Motor neuron (in vitro differentiated cells): ENCODE measurements at places on chromosomes 3 and 15.

GRCh38 chr3:64104006-64104405, 80.7 kb upstream of the PSMD6 start:
- ATAC-seq: no peak

DNA sequence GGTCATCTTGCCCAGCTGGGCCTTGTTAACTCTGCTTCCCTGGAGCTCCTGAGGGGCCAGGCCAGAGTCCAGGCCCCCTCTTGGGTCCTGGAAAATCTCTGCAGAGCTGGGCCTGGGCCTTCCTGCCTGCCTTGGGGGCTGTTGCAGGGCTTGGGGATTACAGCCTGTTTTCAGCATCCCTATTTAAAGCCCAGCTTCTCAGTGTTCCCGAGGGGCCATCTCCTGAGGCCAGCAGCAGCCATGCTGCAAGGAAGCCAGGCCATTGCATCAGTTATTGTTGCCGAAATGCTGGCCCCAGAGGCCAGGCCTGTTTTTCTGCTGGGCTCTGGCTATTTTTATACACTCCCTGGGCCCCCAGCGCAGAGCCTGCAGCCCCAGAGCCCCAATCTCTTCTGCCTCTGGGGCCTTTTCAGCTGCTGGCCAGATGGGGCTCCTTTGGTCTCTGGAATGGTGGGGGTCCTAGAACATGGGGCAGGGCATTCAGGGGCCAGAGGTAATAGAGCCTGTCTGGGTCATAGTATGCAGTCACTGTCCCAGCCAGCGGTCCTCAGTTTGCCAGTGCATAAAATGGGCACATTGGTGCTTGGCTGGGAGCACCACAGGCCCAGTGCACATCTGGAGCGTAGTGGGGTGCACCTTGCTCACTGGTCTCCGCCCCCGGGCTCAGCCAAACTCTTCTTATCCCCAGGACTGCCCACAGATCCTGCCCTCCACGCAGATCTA, 28.5 kb downstream of the PLXNA1 start:
- ATAC-seq: peak; percentile 36

GRCh38 chr15:70535071-70535954, 228.0 kb downstream of the UACA start:
- ATAC-seq: peak; percentile 69

GRCh38 chr15:62147551-62147950, 17.5 kb downstream of the C2CD4B start:
- ATAC-seq: no peak

GRCh38 chr15:101179341-101180153, 72.3 kb downstream of the CHSY1 start:
- no peak for ATAC-seq

DNA sequence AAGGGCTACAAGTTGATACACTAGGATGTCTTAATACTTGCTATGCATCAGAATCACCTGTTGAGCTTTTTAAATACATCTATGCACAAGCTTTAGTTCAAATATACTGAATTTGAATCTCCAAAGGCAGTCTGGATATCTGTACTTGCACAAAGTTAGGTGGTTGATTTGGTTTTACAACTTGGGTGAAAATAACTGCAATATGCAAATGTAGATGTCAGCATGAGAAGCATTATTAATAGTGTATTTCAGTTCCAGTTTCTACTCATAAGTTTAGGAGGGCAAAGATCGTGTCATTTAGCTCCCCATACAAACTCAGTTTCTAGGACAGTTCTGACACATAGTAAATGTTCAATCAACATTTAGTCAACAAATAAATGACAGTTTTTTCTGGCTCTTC, 25.6 kb downstream of the IQCB1 start:
- no peak for ATAC-seq

GRCh38 chr3:171718493-171719185, 91.6 kb downstream of the PLD1 start:
- ATAC-seq: no peak
